Upper lobe of left lung (tissue), 6 donors: ENCODE measurements at places on chromosomes 12 and 14. TPM values are rescaled to one million over a fixed set of nuclear protein-coding genes. Genes with fewer than 3 reads are reported as not detected.

GRCh38 chr12:58925111-58925611, 4.9 kb upstream of the LRIG3 start:
- no peak for DNase-seq

DNA sequence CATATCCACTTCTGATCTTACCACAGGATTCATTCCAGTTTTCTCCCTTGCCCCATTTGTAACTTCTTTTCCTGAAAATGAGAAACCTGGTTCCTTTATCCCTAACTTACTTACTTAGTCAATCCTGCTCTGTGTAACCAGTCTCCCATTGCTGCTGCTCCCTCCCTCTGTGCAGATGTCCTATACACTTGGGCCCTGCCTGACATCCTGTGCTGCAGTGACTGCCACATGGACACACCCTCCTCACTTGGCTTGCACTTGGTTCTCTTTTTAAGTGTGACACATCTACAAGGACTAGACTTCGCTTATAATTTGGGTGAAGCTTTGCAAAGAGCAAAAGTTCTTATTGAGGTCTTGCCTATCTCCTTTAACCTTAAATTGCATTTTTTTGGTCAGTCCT, 51.4 kb downstream of the FGD4 start:
- DNase-seq: no peak

DNA sequence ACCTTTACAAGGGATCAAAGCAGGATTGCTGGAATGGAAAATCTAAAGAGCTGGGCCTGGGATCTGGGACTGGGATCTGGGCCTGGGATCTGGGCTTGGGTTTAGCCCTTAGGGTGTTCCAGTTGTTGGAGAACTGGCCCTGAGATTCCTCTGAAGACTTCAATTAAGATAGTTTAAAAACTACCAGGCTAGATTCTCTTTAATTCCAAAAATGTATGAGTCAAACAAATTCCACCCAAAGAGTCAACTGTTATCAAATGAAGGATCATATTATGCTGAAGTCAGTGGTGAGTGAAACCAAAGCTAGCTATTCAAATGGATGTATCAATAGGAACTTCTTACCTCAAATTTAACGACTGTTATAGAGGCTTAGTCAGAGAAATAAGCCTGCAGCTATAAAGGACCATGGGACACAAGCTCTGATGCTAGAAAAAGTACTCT, 40.5 kb downstream of the LIMA1 start:
- DNase-seq: no peak

GRCh38 chr14:79090641-79091180, 920.5 kb downstream of the NRXN3 start:
- no peak for DNase-seq

OTOGL gene
- total RNA-seq: 0.15 TPM

SLC4A8 gene
- total RNA-seq: 9.9 TPM

TDRD9 gene
- 3.1 TPM for total RNA-seq

ARMH4 gene
- total RNA-seq: 6.2 TPM

WNT5B gene
- total RNA-seq: 6.4 TPM
